ENCODE measurements at places on chromosomes 4 and X.

DNA sequence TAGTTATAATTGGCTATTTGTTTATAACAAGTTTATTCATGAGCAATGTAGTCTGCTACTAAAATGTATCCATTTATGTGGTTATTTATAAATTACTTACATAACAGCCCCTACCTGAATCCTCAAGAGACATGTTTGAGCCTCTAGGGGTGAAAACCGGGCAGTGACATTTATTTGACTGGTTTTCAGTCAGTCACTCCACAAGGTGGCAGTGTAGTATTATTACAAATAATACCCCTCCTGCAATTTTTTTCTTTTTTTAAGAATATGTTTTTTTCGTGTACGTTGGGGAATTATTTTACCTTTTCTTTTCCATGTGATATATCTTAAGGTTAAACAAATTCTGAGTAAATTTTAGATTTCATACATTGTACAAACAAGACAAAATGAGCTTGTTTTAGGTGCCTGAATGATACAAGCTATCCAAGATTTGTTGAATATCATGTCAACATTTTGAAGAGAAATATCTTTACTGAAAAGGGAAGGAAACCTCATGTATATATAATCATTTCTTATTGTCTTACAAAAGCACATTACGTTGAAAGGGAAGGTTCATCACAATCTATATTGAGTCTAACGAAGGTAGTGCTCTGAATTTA, 598.7 kb upstream of the TECRL start:
- H3K27me3 ChIP-seq, result no peaks in the 10 kb centered on the region
- H3K4me1 ChIP-seq, result no peaks in the 10 kb centered on the region
- no peak overlapping the region for H3K27ac ChIP-seq

GRCh38 chrX:15680401-15680800, 15.8 kb upstream of the CLTRN start:
- DNase-seq, result peak; percentile 39
- no peak overlapping the region for H3K4me3 ChIP-seq
- H3K27ac ChIP-seq, result no peak overlapping the region
- peaks cover 21% of the 10 kb centered on the region for H3K4me1 ChIP-seq
- peaks cover 6% of the 10 kb centered on the region for H3K36me3 ChIP-seq
- H3K27me3 ChIP-seq, result no peaks in the 10 kb centered on the region

DNA sequence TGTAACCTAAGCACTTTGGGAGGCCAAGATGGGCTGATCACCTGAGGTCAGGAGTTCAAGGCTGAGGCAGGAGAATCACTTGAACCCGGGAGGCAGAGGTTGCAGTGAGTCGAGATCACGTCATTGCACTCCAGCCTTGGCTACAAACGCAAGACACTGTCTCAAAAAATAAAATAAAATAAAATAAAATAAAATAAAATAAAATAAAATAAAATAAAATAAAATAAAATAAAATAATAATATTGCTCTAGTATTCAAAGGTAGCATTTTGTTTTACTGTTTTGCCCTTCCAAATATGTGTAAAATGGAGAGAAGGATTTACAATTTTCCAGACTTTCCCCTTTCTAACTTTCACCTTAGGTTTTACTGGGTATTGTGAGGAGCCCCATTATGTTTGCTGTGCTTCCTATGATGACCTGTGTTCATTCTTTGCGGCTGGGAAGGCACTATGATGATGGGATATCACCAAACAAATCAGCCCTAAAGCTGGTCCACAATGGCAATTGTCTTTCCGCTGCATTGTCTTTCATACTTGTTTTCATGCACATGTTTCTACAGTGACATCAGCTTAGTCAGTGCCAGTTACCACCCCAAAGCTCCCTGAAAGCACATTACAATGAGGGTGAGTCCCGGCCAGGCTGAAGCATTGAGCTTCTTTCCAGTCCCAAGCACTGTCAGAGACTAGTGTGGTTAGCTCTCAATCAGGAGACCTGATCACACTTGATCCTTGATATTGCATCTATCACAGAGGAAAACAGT, 50.8 kb downstream of the DTHD1 start:
- H3K4me1 ChIP-seq, result peaks cover 6% of the 10 kb centered on the region
- no peak overlapping the region for H3K27ac ChIP-seq
- no peak overlapping the region for H3K4me3 ChIP-seq
- DNase-seq, result no peak
- H3K27me3 ChIP-seq, result no peaks in the 10 kb centered on the region

DNA sequence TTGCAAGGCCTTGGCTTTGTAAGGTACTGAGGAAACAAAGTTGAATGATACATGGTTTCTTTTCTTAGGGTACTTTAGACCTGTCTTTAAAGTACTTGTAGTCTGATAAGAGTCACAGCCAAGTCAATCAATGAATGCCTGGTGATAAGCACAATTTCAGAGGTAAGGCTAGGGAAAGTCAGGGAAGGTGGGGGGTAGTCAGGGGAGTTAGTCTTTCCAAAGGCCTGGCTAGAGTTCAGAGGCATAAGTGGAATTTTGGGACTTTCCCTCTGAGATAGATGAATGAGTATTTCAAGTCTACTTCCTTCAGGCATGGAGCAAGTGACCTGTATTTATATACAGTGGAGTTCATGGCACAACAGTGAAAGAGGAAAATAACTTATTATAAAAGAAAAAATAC, 78.3 kb downstream of the SLC4A4 start:
- H3K4me1 ChIP-seq, result no peaks in the 10 kb centered on the region
- H3K27ac ChIP-seq, result no peak overlapping the region
